Femur (tissue), 1 donor: ENCODE measurements at places on chromosomes 13 and 19.

DNA sequence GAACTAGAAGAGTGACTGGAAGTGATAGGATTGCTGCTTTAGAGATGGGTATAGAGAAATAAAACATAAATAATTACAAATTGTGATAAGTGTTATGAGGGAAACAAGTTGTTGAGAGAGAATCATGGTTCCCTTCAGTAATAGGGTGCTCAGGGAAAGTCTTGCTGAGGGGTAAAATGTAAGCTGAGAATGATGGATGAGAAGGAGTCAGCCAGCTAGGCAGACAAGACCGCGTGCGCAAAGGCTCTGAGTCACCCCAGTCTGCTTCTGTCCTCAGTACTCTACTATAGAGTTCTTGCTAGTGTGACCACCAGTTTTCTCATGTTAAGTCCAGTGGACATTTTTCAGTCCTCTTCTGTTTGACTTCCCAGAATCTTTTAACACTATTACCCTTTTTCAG, 39.5 kb downstream of the PCCA start:
- no peak for DNase-seq

DNA sequence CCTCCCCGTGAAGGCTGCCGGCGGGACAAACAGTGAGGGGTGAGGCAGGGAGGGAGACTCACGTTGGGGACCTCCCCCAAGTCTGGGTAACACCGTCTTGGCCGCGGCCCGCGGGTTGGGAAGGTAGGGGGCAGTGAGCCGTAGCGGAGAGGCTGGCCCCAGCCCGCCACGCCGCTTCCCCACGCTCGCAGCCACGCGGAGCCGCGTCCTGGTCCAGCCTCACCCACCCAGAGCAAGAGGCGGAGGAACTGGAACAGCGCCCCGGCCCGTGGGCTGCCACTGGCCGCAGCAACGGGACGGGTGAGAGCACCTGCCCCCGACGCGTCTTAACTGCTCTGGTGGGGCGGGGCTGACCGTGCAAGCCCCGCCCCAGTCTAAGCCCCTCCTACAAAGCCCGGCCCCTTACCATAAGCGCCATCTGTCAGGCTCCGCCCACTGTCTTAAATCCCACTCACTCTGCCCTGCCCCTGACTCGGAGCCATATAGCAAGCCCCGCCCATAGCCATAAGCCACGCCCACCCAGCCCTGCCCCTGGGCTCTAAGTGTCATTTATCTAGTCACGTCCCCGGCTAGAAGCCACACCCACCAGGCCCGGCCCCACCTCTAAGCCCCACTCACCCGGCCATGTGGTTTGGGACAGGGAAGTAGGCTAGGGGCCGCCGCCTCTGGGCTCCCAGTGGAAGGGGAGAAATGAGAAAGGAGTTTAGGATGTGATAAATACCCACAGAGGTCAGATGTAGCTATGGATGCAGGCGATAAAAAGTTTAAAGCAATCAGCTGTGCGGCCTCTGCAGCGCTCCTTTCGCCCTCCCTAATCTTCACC, 2.1 kb upstream of the CCL25 start:
- peak; percentile 92 for DNase-seq

DNA sequence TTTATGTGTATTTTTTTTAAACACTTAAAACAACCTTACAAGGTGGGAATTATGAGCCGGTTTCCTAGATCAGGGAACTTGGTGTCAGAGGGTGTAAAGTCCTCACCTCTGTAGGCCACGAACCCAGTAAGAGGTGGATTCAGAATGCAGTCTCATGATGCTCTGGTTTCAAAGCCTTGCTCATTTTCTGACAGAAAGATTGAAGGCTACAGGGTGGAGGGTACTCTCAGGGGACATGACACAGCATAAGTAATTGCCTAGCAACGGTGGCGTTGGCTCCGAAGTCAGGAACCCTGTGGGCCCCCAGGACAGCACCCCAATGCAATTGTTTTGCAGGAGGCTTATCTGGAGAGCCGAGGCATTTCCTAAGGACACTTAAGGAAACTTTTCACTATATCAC, 794.7 kb downstream of the EFNB2 start:
- no peak for DNase-seq

- DNase-seq = no peak
Measured at GRCh38 chr19:29029268-29029958, 183.5 kb downstream of the UQCRFS1 start.

DNA sequence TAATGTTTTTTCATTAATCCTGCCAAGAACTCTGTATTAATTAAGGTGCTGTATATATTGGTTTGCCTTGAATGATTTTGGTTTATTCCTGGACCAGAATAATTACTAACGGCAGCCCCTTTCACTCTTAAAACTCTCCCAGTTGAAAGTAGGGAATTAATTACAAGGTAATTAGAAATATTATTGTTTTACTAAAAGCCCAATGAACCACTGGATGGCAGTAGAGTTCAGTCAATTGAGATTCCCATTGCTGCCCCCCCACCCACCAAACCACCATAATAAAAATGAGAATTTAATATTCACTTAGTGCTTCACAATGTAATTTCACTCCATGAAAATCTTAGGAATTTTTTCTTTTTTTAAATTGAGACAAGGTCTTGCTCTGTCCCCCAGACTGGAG, 13.7 kb downstream of the WBP4 start:
- DNase-seq = no peak

GRCh38 chr19:29482855-29483640, 42.7 kb upstream of the VSTM2B start:
- no peak for DNase-seq

DNA sequence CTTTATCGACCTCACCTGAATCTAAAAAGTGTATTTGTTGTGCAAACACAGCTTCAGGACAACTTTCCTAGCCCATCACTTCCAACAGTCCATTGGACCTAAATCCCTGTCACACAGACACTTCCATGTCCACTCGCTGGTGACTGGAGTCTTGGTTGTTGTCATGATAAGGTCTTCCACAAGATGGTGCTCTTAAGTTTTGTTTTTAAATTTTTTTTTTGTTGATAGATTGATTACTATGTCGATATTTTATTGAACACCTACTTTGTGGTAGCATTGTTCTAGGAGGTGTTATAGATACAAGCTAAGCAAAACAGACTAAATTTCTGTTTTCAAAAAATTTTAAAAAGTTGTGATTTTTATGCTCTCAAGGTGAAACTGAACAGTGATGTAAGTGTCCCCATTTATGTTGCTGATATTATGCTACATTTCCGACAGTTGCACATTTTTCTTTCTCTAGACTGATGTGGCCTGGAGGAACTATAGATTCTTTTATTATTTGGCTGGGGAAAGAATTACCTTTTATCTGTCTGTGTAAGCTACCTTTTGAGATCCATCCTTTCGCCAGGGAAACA, 8.1 kb upstream of the ERICH6B start:
- no peak for DNase-seq

DNA sequence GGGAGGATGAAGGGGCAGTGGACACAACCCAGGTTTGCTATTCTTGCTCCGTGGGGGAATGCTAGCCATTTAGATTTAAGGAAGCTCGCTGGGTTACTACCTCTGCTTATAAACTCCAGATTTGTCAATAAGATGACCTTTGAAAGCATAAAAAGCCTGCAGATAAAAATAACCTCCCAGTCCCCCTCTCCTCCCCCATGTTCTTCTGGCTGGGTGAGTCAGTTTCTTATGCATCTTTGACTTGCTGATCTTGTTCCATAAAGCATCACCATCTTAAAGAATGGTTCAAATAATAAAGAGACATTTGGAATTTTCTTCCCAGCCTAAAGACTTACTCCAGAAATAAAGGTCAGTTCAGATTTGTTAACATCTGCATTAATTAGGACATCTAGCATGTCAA, 118.3 kb upstream of the RNF113B start:
- DNase-seq = no peak

- no peak for DNase-seq
Measured at GRCh38 chr13:80224468-80224867, 116.5 kb downstream of the SPRY2 start.

DNA sequence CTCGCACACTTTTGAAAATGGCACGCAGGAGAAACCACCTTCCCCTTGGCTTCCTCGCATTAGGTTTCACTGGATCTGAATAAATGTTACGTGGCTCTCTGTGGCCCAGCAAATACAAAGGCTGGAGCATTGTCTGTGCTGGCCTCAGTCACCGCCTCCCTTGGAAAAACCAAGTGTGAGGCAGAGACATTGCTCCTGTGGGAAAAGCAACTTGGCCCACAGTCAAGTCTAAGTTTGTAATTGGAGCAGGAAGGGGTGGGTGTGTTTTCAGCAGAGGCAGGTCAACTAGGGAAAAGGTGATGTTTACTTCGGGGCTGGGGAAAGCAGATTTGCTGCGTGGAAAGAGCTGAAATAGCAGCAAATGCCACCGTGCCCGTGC, 101.6 kb downstream of the IRS2 start:
- DNase-seq = peak; percentile 49

DNA sequence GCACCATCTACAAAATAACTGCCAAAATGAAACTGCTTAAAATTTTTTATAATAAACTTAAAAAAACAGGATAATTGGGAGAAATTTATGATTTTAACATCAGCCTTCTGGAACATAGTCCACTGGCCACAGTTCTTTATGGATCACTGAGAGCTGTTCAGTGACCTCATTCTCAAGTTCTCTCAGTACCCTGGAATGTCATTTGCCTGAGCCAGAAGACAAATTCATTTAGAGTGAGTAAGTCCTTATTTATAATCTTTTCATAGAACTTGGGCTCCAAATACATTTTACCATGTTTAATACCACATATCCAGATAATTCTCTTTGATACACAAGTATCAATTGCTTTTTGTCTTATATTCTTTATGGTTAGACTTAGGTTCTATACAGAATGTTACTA, 87.6 kb downstream of the CAB39L start:
- DNase-seq = no peak

DNA sequence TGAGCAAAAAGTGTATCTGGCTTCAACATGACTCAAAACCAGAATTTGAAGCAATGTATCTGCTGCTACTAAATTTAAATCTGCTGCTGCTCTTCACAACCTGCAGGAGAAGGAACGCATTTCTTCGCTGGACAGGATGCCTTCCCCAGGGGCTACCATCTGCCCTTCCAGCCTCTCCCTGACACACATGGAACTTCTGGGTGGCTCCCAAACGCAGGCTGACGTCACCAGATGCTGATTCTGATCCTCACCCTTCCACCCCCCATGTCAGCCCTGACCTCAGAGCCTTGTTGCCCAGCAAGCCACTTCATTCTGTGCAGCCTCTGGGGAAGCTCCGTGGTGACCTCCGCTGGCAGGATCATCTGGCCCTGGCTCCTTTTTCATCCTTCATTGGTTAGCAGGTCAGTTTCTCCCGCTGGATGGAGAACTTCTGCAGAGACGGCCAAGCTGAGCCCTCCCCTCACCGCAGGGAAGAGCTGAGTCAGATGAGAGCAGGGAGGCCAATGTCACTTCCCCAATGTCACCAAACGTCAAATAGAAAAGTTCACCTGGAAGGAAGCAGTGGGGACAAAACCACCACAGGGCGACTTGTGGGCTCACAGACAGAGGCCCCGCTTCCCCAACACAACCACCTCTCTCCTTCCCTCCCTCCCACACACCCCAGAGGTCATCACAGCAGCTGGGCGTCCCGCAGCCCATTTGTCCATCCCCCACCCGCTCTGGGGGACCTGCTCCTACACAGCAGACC, 14.0 kb upstream of the RAB20 start:
- no peak for DNase-seq

- peak; percentile 53 for DNase-seq
Measured at GRCh38 chr19:41871573-41872383, 5.3 kb upstream of the CD79A start.

DNA sequence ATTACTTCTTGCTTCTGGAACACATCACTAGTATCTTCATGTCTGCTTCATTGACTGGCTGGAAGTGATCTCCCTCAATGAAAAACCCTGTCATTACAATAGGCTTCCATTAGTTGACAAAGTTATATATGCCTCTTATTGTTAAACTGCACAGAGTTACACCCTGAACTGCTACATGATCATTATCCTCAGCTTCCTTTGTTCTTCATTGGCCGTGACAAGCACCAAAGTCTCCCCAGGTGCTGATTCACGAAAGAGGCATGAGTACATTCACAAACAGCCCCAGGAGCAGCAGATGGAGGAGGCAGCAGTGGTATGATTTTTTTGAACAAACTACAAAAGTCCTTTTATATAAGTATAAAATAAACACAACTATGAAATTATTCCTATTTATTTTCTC, 51.4 kb downstream of the VWA8 start:
- no peak for DNase-seq

DNA sequence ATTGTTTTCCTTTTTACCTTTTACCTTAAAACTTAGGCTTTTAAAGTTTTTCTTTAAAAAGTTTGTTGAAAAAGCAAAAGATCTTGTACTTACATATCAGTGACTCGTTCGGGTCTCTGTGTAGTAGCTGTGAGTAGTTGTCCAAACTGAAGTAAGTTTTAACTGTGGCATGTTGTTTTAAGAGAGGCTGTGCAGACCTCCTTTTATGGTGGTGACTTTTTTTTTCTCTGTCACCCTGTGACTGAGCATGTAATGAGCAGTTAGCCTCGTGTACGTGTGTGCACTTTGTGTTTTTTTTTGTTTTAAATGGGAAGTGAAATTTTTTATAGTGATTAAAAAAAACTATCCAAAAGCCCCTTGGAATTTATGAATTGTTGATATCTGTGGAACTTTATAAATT, at the start of gene GPR183:
TSS of gene GPR183 (minus strand) at position 153 of the 400 bp plus-strand sequence. CDS start 11,254 bp downstream, outside the sequence.
- DNase-seq = no peak

- DNase-seq = no peak
Measured at GRCh38 chr13:85537601-85538000, 261.6 kb downstream of the SLITRK6 start.

DNA sequence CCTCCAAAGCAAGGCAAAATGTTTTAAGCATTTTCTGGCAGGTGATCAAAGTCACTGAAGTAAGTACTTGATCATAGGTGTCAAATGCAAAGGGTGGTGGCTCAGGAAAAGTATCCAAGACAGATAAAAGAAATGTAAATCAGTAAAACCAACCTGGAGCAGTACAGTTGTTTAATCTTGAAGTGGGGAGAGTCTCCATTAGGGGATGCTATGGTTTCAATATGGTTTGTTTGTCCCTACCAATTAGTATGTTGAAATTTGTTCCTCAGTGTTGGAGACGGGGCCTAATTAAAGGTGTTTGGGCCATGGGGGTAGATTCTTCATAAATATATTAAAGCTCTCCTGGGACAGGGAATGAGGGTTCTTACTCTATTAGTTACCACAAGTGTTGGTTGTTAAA, 1781.7 kb upstream of the PRR20A start:
- no peak for DNase-seq

DNA sequence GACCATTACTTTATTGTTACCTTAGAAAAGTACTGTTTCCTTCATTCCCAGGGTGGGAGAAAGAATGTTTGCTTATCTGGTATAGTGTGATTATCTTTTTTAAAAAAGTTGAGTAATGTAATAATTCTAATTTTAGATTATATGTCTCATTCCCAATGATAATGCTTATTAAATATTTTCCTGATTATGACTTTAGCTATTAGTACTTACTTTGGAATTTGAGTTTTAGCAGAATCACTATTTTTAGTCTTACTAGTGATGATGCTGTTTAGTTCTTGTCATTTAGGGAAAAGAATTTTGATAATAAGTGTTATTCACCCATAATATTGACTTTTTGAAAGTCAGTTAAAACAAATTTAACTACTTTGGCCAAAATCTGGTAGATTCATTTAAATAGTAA, 95.2 kb downstream of the FRY start:
- DNase-seq = no peak

GRCh38 chr19:51016798-51017683, 2.5 kb downstream of the KLK10 start:
- DNase-seq = peak; percentile 57
